COR-L47 (cell line): ENCODE measurements at places on chromosomes 11 and 22.
A peak's percentile ranks its signal among the peaks of the same experiment; 100 is the strongest.

GRCh38 chr11:112864672-112865071, 96.5 kb upstream of the NCAM1 start:
- DNase-seq = no peak

DNA sequence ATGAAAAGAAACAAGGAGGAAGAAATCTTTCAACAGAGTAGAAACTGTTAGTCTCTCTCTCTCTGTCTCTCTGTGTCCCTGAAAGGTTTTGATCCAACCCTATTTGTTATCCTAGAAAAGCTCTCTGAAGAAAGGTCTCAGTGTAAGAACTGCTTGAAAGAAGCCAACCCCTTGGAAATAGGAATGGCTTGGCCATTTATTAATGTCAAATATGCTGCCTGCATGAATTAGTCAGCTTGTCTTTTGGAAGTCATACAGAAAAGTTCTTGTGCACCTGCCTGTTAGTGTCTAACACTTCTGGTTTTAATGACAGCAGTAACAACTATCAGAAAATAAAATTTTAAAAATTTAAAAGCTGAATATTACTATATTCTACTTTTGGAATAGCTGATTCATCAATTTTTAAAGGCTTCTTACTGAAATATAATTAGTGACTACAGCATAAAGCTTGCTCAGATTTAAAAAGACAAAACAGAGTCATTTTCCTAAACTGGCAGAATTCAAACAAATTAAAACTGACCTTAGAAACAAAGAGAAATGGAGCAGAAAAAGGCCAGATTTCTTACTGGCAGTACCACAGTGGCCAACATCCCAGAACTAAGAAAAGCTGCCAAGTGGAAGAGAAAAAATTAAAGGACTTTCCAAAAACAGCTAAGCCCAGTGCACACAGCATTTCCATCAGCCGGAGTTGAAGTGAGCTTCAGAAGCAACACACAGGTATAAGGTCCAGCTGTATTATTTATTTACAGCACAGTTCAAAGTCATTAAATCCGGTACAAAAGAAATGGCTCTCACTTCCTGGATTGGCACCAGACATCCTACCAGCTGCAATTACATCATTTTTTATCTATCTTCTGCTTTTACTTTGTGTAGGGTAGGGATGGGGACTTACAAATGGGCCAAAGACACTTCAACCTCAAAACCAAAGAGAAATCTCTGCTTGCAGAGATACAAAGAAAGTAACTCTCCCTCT, 76.3 kb downstream of the PRCP start:
- peak; percentile 75 for DNase-seq

DNA sequence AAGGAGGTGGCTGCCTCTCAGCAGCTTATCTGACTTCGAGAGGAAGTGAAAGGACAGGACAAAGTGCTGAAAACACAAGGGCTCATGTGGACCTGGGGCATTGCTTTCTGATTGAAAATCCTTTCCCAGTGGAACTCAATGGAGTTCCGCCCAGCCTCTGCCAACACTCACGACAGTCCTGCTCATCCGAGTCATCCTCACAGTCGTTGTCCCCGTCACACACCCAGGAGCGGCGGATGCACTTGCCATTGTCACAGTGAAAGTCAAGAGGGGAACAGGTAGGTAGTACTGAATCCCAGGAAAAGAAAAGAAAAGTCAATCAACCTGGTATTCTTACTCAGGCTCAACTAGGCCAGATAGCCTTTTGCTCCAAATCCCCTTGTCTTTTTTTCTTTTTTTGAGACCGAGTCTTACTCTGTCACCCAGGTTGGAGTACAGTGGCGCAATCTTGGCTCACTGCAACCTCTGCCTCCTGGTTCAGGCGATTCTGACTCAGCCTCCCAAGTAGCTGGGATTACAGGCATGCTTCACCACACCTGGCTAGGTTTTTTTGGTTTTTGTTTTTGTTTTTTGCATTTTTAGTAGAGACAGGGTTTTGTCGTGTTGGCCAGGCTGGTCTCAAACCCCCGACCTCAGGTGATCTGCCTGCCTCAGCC, 18.1 kb downstream of the LRP4 start:
- DNase-seq = no peak

GRCh38 chr11:61564936-61565696, 15.8 kb downstream of the SYT7 start:
- DNase-seq = no peak

DNA sequence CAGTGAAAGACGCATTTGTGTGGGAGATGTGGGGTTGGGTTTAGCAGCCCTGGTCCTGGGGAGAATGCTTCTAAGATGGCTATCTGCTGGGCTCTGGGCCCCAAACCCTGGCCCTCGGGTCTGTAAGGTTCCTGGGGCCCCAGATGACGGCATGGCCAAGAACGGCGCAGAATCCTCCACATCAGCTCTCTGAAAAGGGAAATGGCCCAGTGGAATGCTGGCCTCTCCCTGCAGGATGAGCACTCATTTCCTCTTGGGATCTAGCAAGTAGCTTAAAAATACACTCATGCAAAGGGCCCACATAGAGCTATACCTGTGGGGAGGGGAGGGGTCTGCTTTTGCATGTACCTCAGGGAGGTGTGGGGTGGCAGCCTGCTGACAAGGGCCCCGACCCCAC, 37.5 kb upstream of the LINC01488 start:
- DNase-seq = no peak

- peak; percentile 29 for DNase-seq
Observed at GRCh38 chr11:125593114-125593820, 615 bp downstream of the STT3A start.

GRCh38 chr11:60785806-60786361, 751 bp downstream of the MS4A10 start:
- DNase-seq = no peak

DNA sequence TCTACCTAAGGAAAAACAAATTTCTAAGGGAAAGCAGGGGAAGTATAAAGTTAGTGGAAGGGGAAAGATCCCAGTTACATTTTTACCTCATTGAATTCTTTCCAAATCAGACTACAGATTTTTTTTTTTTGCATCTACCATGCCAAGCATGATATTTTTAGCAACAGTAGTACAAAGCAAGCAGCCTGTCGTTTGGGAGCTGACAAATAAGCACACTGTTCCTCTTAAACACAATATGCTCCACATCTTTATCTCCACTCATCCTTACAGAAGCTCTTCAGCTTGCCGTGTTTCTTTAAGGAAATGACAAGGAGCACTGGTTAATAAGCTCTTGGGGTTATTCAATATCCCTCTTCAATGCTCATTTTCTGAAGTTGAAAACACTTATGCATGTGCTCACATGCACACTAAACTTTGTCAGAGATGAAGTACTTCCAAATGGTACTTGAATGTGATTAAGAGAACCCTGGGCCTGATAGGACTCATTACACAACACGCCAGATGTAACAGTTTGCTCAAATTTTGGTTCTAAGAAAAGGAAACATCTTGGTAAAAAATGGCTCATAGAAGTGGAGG, 53.8 kb downstream of the PAX6 start:
- DNase-seq = no peak

- no peak for DNase-seq
Observed at GRCh38 chr11:60813324-60813723, 28.2 kb downstream of the MS4A10 start.

DNA sequence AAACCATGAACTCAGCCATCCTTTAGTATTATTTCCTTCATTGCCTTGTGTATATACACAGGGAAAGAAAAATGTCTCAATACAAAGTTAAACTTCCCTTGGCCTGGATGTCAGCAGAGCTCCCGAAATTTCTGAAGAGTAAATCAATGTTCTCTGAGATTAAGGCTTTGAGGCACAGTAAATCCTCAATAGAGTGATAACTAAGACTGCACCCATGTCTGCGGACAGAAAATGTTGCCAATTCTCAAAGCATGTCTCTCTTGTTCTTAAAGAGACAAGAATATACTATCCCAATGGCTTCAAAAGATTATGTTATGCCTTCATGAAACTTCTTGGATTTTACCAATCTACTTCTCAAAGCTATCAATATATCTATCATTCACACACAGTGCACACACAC, 1196.7 kb upstream of the TENM4 start:
- DNase-seq = no peak

DNA sequence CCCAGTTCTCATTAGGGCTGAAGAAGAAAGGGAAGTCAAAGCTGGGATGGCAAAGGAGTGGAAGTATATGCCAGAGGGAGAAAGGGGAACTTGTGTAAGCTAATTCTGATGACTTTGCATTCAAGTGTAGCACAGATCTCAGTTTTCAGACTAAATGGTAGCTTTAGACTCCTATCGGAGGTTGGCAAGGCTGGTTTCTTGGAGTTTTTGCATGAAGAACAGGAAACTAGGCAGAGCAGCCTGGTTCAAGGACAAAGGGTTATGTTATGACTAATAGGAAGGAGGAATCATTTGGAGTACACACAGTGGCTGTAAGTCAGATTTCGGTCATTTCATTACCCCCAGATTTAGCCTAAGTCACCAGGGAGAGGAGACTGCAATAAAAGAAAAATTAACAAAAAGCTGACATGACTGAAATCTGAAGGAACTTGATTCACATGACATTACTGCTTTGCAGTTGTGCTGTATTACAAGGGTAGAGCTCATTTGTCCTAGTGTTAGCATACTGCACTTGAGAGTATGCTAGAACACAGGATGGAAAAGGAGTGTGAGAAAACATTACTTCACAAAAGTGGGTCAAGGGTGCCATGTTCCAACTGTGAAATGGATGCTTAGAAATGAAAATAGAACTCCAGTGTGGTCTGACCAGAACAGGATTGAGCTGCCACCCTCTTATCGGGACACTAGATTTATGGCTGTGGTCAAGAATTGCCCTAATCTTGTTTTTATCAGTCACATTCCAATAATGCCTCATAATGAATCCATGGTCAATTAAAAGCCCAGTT, 23.6 kb downstream of the ADM start:
- no peak for DNase-seq

DNA sequence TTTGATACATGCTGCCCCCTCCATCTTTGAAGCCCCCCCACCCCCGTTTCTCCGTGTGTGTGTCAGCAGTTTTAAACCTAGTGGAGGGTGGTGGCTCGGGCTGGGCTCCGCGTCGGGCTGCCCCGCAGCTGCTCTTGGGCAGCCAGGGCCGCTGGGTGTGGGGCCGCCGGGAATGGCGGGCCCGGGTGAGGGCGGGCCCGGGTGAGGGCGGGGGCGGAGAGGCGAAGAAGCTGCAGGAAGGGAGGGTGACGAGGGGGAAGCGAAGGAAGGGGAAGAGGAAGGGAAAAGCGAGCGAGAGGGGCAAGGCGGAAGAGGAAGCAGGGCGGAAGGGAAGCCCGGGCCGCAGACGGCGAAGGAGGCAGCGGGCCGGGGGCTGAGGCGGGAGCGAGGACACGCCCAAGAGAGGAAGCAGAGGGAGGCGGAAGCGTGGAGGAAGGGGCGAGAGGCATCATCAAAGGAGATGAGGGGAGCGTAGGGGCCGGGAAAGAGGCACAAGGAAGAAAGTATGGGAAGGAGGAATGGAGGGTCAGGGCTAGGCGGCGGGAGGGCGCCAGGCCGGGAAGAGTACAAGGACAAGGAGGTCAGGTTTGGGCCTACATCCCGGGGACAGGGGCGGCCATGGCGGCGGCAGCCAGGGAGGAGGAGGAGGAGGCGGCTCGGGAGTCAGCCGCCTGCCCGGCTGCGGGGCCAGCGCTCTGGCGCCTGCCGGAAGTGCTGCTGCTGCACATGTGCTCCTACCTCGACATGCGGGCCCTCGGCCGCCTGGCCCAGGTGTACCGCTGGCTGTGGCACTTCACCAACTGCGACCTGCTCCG, 82.4 kb downstream of the BCR start:
- DNase-seq = no peak

- DNase-seq = no peak
Observed at GRCh38 chr11:66595245-66595904, 2.4 kb downstream of the CCS start.

- DNase-seq = no peak
Observed at GRCh38 chr11:64283092-64283491, 1.4 kb downstream of the BAD start.

DNA sequence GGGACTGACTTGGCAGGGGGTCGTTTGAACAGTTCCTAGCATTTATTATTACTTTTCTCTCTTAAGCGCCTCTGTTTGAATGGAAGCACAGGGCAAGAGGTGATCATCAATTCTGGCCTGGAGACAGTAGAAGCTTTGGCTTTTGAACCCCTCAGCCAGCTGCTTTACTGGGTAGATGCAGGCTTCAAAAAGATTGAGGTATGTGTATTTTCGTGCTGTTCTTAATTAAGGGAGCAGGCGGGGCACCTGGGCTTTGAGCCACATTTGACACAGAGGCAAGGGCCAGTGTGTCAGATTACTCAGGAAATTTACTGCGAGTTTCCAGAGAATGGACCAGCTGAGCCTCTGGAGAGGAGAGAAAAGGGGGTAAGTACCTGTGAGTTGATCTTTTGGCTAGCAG, 102.4 kb upstream of the SORL1-AS1 start:
- DNase-seq = peak; percentile 37

GRCh38 chr11:132024587-132025295, 654.3 kb downstream of the NTM start:
- DNase-seq = no peak

- peak; percentile 17 for DNase-seq
Observed at GRCh38 chr22:45908961-45909360, 68.0 kb downstream of the WNT7B start.

DNA sequence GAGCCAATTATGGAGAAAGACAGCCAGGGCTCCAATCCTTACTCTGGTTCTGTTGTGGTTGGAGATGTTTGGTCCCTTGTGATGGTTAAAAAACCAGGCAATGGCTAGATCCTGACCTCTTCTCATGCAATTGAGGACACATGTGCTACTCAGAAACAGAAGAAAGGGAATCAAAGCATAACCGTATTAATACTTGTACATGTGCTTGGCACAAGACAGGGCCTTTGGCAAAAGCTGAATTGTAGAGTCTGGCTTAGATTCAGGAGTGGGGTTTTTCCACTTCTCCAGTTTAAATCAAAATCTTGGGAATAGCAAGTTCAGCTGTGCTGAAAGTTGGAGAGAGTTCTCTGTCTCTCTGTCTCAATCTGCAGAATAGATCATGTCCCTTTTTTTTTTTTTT, 80.1 kb upstream of the E2F8 start:
- DNase-seq = no peak

DNA sequence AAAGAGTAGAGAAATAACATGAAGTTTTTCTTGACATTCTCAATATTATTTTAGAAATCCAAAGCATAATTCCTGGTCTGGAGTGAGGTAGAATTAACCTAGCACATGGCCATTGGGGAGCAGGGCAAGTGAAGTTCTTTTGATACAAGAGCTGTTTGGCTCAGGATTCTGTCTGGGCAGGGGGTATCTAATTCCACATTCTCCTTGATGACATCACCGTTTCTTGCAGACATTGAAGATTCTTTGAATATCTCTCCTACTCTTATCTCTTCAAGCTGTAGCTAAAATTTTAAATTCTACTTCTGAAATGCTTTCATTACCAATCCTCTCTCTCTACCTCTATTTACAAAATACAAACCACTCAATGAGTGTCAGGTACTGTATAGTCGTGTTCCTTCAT, 138.2 kb upstream of the TENM4 start:
- DNase-seq = no peak
